ENCODE measurements at places on chromosomes 2 and 18. TPM values are rescaled to one million over a fixed set of nuclear protein-coding genes. Genes with fewer than 3 reads are reported as not detected.

The FKBP7 gene
- 2.8 TPM for total RNA-seq

The RBM44 gene
- 1.0 TPM for total RNA-seq

The RGPD4 gene
- total RNA-seq = 0.16 TPM

The SCRN3 gene
- total RNA-seq = 16.0 TPM

The ACADL gene
- not detected for total RNA-seq

The LBX2 gene
- total RNA-seq = 0.39 TPM

DNA sequence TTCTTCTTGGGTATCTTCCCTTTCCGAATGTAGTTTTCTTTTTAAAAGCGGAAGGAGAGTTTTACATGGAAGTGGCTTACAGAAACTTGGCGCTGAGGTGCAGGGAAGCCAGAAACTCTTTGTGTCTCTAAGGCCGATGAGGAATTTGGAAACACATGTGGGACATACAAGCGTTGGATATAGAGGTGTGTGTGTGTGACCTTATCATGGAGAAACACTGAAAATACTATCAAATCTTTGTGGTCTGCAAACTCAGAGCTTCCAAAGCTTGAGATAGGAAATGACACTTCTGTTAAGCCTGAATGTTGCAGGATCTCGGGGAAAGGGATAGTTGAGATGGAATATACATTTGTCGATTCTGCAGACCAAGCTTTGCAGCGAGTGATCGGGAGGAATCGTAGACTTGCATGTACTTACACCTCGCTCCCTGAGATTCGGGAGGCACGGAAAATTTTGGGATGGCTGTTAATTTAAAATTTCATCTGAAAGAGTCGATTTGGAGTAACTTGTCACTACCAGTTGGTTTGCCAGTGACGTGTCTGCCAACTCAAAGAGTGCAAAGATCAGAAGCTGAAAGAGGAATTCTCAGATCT, 1.0 kb downstream of the NAB1 start:
- no peak for DNase-seq

DNA sequence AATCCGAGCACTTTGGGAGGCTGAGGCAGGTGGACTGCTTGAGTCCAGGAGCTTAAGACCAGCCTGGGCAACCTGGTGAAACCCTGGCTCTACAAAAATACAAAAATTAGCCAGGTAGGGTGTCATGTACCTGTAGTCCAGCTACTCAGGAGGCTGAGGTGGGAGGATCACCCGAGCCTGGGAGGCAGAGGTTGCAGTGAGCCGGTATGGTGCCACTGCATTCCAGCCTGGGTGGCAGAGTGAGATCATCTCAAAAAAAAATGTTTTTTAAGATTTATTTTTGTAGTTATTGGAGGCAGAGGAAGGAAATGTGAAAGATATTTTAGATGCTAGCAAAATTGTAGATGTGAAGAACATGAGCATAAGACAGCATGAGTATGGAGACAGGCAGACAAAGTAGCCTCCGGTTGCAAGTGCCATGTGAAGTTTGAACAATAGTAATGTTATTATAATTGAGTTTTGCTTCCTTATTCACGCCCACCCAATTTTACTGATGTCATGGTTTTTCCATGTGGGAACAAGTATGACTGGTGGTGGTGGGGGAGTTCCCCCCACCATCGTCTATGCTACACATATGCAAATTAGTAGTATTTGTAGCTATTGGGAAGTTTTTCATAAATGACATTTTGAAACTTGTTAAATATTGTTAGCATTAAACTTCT, 18.0 kb downstream of the REL start:
- no peak for DNase-seq

DNA sequence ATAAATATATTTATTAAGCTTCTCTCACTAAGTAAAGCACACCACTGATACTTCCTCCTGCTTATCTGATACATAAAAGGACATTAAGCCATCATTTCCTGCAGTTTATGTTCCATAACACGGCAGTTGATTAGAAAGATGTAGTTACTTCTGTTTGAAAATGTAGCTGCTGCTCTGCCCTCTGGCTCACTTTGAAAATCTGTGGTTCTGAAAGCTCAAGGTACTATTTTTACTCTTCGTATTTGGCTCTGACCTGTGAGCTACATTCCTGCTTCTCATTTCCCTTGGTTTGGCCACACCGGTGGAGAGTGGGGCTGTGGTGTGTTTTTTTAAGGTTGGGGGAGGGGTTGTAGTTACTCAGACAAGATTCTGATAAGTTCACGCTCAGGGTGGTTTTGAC, 12.8 kb upstream of the TTN start:
- no peak for DNase-seq

DNA sequence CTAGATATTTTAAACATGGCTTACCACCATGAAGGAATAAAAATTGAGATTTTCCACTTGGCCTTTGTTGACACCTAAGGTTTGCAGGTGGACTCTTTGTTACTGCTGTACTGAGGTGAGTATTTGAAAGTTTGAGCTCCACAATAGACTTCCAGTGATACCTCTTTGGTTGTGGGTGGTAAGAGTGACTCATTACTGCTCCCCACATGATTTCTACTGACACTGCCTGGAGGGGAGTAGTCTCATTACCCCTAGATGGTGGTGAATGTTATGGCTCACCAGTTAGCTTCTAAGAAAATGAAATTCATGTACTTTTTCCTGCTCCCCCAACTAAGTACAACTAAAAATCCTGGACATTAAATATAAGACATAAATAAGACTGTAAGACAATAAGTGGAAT, 1183.1 kb upstream of the TMEFF2 start:
- DNase-seq = no peak

Measured in activated naive CD4-positive, alpha-beta T cell treated with anti-CD3 and anti-CD28 coated beads, Interleukin-2, amount 50 U/mL, for 72 hours (primary cell).